ENCODE measurements at places on chromosomes 3 and 15.
A peak's percentile ranks its signal among the peaks of the same experiment; 100 is the strongest.

DNA sequence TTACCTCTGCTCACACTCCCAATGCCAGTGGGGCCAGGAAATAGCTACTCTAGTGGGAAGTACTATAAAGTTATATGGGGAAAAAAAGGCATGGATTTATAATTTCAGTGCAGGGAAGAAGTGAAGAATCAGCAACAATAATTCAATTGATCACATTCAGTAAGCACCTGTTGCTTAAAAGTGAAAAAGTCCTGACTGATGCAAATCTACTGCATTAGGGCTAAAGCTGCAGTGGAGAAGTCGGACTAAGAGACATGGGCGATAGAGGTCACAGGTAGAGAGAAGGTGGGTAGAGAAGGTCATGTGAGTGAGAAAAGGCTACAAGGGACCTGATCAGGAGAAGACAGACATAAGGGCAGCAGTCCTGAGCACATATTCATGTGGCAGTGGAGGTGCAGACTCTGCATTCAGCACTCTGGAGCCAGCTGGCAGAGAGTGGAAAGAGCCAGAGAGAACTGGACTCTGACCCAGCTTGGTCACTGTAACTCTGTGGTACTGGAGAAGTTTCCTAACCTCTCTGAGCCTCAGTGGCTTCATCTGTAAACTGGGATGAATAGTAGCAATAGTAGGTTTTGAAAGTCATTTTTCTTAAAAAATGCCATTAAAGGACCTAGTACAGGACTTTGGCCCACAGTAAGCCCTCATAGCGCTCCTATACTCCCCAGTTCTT is 17.6 kb upstream of the BCL2A1 start:
- DNase-seq: no peak

- DNase-seq: no peak
Measured at GRCh38 chr3:103269287-103269686, 834.5 kb downstream of the ZPLD1 start.

- peak; percentile 27 for DNase-seq
Measured at GRCh38 chr3:10273702-10274305, 18.9 kb downstream of the GHRL start.

DNA sequence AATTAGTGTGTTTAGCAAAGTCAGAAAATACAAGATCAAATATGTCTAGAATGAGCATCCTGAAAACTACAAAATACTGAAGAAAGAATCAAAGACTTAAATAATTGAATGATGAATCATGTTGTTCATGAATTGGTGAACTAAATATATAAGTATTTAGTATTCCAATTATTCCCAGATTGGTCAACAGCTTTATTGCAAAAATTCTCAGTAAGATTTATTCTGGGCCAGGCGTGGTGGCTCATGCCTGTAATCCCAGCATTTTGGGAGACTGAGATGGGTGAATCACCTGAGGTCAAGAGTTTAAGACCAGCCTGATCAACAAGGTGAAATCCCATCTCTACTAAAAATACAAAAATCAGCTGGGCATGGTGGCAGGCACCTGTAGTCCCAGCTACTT is 250.0 kb upstream of the NECTIN3 start:
- no peak for DNase-seq

DNA sequence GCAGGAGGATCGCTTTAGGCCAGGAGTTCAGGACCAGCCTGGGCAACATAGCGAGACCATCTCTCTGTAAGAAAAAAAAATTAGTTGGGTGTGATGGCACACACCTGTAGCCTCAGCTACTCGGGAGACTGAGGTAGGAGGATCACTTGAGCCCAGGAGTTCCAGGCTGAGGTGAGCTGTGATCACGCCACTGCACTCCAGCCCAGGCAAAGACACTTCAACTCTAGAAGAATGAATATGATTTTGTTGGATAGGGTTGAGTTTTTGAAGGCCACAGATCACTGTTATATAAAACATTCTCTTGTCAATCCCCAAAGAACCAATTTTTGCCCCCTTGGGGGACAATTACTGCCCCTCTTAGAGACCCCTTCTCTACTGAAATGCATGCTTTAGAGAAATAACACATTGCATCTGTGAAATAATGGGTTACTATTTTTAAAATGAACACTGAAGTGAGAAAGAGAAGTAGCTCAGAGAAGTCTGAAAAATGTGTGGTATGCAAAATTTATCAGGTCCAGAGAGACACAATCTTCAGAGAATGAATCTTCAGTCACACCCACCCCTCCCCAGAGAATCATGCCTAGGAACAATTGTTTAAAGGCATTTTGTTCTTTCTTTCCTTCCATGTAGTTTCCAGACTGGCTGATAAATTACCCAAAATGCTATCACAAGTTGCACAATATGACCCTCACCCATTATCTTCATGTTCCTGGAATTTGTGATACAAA is 42.7 kb downstream of the METTL6 start:
- DNase-seq: no peak

- peak; percentile 10 for DNase-seq
Measured at GRCh38 chr15:62940755-62941361, 101.7 kb upstream of the TPM1 start.

DNA sequence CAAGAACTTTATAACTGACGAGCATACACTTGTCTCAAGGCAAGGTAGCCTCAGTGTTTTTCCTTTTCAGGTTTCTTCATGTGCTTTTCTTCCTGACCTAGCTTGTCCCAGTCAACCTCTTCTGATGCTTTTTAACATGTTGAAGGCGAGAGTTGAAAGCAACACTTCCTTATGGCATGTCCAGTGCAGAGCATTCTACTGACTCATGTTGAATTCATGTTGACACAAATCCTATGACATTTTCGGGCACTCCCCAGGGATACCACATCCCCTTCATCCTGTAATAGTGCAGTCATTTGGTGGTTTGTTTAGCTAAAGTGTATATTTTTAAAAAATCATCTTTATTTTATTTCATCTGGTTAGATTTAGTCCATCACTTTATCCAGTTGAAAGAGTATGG is 75.9 kb upstream of the CBLB start:
- no peak for DNase-seq

DNA sequence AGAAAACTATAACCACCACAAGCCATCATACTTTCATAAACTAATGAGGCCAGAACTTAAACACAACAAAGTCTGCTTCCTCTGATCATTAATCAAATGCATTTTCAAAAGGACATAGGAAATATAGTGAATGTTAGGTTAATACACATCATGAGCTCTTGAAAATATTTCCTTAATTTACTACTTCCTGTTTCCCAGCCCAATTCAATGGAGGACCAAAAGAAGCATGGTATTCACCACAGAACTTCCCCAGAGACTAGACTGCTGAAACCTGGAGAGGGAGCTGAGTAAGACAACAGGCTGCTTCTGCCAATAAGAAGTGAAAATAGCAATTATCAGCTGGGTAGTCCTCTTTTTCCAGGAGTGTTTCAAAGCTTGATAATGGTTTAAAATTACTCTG is 250.3 kb downstream of the ULK4 start:
- peak; percentile 30 for DNase-seq

Measured in Kasumi-1 (cell line).